ENCODE measurements at places on chromosomes 16 and 17. TPM values are rescaled to one million over a fixed set of nuclear protein-coding genes. Genes with fewer than 3 reads are reported as not detected.

DNA sequence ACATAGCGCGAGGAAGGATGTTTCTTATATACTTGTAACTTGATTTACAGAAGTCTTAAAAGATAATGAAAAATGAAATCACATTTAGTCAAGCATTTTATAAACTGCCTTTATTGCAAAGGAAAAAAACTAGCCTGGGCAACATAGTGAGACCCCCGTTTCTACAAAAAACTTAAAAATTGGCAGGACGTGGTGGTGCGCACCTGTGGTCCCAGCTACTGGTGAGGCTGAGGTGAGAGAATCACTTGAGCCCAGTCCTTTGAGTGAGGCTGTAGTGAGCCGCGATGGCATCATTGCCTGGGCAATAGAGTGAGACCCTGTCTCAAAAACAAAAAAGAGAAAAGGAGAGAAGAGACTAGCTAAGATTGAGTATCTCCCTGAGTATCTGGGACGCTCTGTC, 145.2 kb upstream of the CIBAR2 start:
- DNase-seq = no peak

GRCh38 chr16:22123759-22124490, 31.6 kb downstream of the VWA3A start:
- no peak for DNase-seq

The ALOXE3 gene
- not detected for total RNA-seq

- DNase-seq = no peak
Measured at GRCh38 chr17:75774991-75775668, 9.5 kb upstream of the UNK start.

- DNase-seq = no peak
Measured at GRCh38 chr16:81482329-81483063, 37.9 kb downstream of the CMIP start.

DNA sequence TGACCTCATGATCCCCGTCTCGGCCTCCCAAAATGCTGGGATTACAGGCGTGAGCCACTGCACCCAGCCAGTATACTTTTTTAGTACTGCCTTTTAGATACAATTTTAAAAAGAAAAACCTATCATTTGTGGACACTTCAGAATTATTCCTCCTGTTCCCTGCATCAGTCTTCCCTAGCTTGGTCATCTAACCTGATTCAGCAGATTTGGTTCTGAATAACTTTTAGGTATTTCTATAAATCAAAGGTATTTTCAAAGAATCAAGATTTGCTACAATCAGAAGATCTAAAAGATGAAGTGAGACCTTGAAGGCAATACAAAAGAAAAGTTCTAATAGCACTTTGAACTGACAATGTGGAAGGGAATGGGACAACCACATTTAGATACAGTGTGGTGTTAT, 30.0 kb downstream of the MBTD1 start:
- DNase-seq = no peak

DNA sequence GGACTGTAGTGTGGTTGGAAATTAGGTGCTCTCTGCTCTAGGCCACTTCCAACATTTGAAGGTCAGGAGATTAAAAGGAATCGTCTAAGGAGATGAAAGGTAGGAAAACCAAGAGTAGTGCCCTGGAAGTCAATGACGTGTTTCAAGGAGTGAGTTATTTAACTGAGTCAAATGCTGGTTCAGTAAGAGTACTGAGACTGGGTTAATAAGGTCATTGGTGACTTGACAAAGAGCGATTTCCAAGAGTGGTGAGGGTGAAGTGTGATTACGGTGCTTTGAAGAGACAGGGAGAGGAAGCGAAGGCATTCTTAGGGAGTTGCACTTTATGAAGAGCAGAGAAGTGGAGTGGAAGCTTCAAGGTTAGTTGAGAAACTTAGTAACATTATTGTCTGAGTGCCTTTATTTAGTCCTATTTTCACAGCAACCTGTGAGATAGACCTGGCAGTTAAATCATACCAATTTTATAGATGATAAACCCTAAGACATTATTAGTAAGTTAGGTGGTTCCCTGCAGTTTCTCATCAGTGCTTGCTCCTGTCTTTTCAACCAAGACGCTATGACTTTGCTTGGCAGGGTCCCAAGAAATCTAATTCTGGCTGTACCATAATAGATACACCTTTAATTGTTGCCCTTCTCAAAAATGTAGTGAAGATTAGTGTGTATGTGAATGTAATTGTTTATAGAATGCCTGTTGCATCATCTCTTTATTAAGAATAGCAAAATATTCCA, 5.9 kb downstream of the ZNF207 start:
- DNase-seq = no peak

The SLC5A2 gene
- total RNA-seq = not detected

DNA sequence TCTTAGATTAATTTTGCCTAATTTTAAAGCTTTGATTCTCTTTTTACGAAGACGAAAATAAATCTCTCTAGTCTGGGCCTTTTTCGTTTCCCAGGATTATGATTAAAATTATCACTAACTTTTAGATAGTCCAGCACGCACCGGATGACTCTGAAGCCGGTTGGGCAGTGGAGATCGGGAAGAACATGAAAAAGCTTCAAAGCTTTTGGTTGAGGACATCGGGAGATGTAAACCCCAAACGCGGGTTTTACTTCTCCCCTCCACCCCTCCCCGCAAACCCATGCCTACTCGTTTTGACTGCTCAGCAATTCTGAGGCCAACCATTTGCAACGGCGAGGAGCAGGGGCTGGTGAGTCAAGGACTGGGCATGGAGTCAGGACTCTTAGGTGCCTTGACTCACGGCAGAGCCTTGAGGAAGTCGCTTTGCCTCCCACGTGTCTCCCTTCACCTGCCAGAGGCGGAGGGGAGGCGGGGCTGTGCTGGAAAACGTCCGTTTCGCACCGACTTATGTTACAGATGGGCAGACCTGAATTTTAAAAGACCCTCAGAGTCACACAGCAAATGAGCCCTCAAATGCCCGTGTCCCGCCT, 989 bp upstream of the DUSP14 start:
- DNase-seq = peak; percentile 86

The CDC6 gene
- total RNA-seq = 66.5 TPM

- DNase-seq = no peak
Measured at GRCh38 chr17:10048629-10049350, 143.7 kb upstream of the RCVRN start.
